ENCODE measurements at places on chromosomes 12 and 14.

- no peak for DNase-seq
Observed at GRCh38 chr14:31269634-31270195, 62.1 kb upstream of the HECTD1 start.

DNA sequence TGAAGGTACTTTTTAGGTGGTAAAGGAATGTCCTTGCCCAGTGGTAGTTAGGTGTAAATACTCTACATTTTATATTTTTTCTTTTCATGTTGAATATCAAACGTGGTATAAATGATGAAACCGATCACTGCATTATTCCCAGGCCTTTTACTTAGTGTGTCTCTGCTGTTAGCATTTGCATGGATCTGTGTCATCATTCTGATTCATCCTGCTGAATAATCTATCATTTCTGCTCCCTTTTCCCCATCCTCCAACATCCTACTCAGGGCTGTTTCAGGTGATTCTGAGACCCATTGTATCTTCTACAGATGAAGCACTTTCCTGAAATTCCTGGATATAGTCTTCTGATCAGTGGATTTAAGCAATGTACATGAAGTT is 61.0 kb upstream of the PTHLH start:
- no peak for DNase-seq

GRCh38 chr14:91055016-91055415 is 5.4 kb downstream of the RPS6KA5 start:
- DNase-seq = no peak

- DNase-seq = no peak
Observed at GRCh38 chr14:77228056-77228455, 43.0 kb downstream of the NGB start.

- DNase-seq = no peak
Observed at GRCh38 chr12:82479511-82479910, 121.2 kb downstream of the METTL25 start.

DNA sequence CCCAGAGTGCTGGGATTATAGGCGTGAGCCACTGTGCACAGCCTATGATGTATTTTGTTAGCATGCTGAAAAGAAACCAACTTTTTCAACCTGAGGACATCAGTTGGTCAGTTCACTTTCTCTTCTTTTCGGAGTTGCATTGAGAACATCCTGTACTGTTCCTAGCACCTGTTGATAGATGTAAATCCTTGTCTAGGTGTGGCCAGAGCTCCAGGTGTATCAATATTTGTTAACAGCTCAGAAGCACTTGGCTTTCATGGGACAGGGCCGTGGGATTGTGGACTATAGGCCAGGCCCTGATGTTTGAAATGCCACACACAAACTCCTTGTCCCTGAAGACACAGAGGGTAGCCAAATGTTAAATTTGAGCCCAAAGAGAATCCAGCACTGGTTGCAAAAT is 14.9 kb downstream of the HCAR2 start:
- DNase-seq = no peak

DNA sequence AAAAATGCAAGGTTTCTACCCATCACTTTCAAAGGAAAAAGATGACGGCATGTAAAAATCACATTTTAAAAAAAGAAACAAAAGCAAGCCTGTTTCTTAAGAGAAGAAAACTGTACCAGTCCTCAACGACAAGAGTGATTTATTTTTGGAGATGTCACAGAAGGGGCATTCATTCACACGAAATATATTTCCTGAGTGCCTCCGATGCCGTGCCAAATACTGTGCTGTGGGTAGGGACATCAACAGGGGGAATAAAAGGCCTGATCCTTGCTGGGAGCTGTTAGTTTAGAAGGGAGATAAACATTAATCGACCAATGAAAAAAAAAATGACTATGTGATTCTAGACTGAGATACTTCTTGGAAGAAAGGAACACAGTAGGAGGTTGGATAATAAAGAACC is 297.5 kb upstream of the SOX5 start:
- no peak for DNase-seq

DNA sequence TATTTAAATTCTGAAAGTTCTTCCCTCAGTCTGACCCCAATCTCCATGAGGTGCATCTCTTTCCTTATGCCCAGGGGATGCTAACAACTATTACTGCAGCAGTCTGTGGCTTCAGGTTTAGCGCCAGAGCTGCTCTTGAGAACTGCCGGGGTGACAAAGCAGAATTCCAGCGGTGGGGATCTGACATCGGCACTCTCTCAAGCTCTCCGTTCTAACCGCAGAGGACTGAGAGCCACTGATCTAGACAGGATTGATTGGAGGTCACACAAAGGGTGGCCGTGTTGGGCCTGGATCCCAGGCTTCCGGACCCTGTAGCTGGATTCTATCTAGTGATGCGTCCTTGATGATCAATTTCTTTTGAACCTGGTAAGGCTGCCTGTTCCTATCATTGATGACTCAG is 155.6 kb upstream of the TMEM132C start:
- no peak for DNase-seq

GRCh38 chr14:101069228-101069549 is 165.7 kb upstream of the RTL1 start:
- DNase-seq = no peak

GRCh38 chr12:34402228-34402898 is 380.1 kb downstream of the ALG10 start:
- DNase-seq = no peak

- DNase-seq = no peak
Observed at GRCh38 chr14:105486163-105486973, at the start of gene CRIP1. Gene CRIP1, plus strand, starts transcription at chr14:105486886. Its CDS starts 374 bp downstream, at chr14:105487260.

DNA sequence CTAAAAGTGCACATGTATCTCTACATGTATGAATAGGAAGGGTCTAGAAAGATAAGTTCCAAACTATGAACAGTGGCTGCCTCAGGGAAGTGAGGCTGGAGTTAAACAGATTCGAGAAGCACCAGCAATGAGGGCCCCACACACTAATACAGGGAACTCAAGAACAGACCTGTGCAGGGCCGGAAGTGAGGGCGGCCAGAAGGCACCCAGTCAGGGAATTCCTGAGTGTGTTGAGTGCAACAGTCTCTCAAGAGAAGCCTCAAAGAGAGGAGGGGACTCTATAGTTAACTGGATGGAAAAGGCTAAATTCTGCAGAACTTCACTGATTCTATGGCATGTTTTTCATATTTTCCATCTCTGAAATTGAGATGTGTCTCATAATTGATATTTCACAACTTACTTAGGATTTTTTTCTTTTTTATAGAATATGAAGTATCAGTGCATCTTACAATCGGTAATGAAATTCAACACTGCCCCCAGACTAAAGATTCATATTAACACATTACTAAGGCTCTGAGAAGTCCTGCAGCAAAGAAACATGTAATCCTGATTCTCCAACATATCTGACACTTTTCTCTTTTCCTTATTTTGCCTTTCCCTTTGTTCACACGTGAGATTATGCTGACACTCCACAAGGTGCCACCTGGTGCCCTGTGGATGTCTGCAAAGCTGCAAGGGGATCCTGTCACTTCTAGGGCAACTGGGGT is 61.3 kb downstream of the CHGA start:
- no peak for DNase-seq

DNA sequence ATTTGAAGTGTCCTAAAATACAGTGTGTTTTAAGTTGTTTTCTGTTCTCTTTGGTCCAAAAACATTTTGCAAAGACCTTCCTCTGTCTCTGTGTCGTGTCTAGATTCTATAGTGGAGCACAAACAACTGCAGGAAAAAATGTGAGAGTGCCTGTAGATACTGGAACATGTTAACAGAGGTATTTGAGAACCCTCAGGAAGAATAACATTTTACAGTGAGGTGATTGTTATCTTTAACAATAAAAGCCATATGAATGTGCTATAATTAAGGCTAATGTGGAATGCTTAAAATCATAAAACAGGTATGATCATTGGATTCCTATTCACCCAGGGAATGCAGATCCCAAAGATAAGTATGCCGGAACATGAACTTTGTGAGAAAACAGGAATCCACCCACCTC is 98.0 kb downstream of the SAMD4A start:
- DNase-seq = no peak

DNA sequence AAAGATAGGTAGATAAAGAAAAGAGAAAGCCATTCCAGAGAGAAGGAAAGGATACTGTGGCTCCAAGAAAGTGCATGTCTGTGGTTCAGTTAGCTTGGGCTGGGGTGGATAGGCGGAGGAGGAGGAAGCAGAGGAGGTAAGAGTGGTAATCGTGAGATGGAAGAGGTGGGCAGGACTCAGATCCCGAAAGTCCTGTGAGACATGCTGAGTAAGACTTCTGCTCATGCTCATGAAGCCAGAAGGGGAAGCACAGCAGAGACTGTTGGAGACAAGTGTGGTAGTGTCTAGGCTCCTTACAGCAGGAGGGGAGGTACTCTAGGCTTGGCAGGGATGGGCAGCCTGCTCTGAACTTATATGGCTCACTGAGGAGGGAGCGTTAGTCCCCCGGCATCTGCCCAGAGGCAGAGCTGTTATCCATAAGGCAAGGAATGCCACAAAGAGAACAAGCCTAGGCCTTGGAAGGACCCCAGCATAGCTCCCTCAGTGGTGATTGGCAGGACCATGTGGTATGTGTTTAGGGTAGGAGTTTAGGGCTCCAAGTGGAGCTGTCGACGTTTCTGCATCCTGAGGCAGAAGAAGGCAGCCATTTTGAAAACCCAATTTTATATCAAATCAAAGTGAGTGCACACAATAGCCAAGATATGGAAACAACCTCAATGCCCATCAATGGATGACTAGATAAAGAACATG is 135.3 kb downstream of the SMOC1 start:
- no peak for DNase-seq

DNA sequence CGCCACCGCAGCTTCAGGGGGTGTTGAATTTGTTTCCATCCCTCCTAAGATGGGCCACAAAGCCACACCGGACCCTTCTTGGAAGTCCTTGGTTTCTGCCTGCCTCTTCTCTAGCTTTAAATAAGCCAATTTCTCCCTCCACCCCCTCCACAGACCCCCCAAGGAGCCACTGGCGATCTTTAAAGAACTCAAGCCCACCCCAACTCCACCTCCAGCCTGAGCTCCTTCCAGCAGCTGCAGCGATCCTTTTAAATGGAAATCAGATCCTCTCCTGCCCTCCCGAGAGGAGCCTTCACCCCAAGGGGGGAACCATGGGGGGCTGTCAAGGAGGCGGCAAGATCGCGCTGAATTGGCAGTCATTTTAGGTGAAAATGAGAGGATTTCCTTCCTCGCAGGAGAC is 133.1 kb downstream of the NCOR2 start:
- no peak for DNase-seq

DNA sequence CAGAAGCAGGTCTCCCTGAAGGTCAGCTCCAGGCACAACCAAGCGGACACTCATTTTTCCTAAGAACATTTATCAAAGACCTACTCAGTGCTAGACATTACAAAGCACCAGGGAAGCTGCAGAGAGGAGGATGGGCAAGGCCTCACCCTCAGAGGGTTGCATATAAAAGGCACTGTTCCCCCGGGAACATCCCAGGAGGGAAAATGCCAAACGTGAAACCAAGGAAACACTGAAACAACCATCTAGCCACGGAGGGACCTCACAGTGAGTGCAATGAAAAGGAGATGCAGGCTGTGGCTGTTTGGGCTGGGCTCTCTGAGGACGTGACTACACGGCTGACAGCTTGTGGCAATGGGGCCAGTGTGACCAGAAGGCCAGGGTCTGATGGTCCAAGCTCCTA is 117.4 kb upstream of the VASH1 start:
- DNase-seq = no peak

GRCh38 chr12:42593874-42594273 is 4.3 kb upstream of the PRICKLE1 start:
- DNase-seq = no peak

DNA sequence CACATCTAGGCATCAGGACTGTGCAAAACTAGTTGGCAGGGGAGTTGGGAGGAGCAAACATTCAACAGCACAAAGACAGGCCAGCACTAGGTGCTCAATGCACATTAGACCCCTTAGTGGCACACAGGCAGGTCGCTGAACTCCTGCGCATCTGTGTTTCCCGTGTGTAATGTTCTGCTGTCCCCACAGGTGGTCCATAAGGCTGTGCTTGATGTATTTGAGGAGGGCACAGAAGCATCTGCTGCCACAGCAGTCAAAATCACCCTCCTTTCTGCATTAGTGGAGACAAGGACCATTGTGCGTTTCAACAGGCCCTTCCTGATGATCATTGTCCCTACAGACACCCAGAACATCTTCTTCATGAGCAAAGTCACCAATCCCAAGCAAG is 11.2 kb downstream of the SERPINA3 start:
- no peak for DNase-seq

DNA sequence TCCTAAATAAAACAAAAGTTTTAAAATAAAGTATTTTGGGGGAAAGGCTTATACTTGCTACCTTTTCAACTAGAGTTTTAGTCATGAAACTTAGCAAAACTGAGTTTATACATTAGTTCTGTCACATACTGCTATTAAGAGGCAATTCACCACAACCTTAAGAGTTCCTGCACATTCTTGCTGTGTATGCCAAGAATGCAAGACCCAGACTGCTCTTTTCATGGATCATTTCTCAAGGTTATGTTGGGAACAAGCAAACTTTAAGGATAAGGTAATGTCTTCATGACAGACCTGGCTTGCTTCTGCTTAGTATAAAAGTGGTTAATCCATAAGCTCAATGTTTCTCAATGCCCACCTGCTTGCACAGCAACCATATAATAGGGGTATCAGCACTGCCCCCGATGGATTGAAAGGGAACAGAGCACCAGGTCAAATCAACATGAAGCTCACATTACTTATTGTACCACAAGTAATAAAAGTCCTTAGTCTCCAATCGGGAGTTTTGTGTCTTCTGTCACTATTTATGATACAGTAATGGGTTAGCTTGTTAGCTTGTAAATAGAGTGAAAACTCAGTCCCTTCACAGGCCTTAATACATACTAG is 67.6 kb downstream of the KIF21A start:
- DNase-seq = no peak

DNA sequence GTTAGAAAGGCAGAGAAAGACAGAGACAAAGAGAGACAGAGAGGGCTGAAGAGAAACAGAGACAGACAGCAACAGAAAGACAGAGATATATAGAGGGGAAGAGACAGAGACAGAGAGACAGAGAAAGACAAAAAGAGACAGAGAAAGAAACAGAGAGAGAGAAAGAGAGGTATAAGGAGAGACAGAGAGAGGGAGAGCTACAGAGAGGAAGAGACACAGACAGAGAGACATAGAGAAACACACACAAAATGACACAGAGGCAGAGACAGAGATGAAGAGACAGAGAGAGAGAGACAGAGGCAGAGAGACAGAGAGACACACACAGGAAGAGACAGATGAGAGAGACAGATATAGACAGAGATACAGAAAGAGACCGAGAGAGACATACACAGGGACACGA is 168.6 kb downstream of the TMEM121 start:
- DNase-seq = no peak

GRCh38 chr12:15534874-15535273 is 212.6 kb downstream of the PTPRO start:
- DNase-seq = no peak

DNA sequence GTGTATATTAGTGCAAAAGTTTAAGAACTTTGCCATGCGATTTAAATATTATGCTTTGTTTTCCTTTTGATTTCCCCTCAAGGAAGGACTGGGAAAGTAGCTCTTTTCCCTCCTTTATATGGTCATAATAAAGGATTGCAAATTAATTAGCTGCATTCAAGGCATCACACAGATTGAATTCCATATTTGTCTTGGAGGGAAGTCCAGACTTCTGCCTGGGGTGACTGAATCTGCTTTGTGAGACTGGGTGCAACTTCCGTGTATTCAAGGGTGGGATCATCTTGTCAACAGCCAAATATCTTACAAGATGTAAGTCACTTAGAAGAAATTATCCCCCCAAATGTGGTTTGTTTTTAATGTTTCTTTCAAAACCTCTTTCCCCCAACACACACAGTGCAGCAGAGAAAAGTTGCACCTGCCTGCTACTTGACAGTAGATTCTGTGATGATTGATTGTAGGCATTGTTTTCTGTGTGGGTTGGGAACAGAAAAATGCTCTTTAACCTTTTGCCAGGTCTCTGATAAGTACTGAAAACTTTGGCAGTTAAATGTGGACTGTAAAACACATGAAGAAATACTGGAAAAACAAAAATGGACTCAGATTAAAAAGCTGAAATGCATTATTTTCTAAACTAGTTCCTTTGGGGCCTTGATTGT is 28.4 kb downstream of the STK38L start:
- DNase-seq = no peak
